ENCODE measurements at places on chromosomes 1 and 21.
A peak's percentile ranks its signal among the peaks of the same experiment; 100 is the strongest.

GRCh38 chr1:97488530-97488929, 432.3 kb downstream of the DPYD start:
- DNase-seq: no peak

DNA sequence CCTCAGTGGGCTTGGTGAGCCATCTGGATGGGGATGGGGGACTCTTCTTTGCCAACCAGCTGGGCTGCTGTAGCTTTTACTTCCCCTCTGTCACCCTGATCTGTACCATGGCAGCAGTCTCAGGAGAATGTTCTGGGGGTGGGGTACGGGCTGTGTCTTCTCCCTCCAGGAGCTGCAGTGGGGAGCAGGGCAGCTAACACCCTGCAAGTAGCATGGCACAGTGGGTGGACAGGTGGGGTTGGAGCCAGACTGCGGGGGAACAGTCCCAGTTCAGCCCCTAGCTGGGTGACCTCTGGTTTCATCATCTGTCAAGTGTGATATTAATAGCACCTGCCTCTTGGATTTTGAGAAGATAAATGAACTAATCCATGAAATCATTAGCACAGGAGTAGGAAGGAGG, 3.1 kb downstream of the NFASC start:
- no peak for DNase-seq

- DNase-seq: no peak
These were observed 333.6 kb downstream of the KCTD3 start for GRCh38 chr1:215900684-215901083.

DNA sequence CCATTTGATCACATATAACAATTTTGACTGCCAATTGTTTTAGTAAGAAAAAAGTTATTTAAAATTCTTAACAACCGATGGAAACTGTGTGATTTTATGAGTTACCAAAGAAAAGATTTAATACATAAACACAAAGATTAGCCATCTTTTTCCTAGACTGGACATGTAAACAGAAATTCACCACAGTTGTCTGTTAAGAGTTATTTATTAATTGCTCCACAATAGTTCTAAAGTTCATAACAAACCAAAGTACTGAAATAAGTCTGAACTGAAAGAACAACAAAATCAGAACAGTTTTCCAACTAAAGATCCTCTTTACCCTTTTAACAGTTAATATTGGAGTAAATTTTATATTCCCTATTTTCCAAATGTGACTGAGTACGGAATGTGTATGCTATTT, 8.6 kb downstream of the ZNF281 start:
- DNase-seq: no peak

- DNase-seq: no peak
These were observed 1355.7 kb downstream of the BRINP3 start for GRCh38 chr1:189121941-189122340.

GRCh38 chr1:24077278-24077978, 34.5 kb downstream of the MYOM3 start:
- no peak for DNase-seq

DNA sequence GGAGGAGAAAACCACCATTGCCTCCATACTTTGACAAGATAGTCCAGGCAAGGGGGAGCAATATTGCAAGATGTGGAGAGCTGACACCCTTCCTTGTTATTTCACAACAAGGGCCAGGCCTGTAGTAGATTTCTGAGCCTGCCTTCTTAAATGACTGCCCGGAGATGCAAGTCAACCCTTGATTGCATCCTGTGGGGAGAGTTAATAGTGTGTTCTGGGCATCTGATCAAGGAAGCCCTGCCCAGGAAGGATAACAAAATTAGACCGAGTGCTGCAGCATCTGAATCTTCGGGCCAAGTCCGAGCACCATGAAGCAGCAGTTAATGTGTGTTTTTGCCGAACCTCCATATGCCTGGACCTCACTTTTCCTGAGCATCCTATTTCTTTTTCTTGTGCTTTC, 382.3 kb downstream of the PRDM2 start:
- DNase-seq: no peak

GRCh38 chr1:222420633-222421032, 127.3 kb downstream of the HHIPL2 start:
- no peak for DNase-seq

- peak; percentile 9 for DNase-seq
These were observed 10.6 kb upstream of the COL6A1 start for GRCh38 chr21:45970674-45971615.

DNA sequence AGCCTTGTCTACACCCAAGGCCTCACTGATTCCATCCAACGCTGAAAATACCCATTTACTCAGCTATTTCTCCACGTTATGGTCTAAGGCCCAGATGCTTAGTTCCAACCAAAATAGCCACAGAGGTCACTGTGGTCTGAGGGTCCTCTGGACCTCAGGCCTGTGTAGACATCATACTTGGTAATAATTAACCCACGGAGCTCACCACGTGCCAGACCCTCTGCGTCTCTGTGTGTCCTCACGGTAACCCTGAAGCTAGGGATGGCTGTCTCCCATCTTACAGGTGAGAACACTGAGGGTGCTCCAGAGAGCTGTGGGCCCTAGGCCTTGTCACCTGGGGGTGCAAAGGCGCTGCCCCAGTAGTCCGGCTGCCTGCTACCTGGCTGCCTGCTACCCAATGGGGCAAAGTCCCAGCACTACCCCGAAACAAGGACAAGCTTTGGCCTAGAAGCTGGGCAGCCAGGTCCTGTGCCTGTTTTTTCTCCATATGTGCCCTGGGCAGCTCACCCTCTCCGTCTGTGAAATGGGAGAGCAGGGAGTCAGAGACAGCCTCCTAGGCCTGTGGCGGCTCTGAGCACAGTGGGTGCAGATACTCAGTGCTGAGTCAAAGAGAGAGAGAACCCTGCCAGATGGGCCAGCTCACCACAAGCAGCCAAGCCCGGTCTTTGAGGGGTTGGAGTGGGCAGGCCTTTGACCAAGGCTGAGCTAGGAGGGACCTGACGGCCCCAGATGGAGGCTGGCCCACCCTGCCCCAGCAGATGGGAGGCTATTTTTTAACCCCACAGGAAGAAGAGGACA, 17.0 kb upstream of the RUNX3 start:
- DNase-seq: no peak

DNA sequence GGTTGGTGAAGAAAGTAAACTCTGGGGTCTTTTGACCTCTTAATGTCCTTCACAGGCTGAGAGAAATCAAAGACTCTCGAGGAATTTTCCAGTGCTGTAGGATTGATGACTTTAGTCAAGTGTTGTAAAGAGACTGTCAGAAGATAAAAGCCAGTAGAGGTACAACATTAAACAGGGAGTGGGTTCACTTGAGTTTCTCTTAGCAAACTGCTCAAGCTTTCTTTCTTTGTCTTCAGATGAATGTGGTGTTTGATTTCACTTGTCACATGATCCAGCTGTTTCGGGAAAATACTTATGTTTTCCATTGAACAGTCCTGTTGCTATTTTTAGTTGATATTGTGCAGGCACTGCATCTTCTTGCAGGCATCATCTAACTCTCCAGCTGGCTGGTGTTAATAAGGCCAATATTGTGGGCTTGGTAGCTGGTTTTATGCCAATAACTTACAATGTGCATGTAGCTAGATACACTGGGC, 45.6 kb downstream of the XCL2 start:
- peak; percentile 4 for DNase-seq

DNA sequence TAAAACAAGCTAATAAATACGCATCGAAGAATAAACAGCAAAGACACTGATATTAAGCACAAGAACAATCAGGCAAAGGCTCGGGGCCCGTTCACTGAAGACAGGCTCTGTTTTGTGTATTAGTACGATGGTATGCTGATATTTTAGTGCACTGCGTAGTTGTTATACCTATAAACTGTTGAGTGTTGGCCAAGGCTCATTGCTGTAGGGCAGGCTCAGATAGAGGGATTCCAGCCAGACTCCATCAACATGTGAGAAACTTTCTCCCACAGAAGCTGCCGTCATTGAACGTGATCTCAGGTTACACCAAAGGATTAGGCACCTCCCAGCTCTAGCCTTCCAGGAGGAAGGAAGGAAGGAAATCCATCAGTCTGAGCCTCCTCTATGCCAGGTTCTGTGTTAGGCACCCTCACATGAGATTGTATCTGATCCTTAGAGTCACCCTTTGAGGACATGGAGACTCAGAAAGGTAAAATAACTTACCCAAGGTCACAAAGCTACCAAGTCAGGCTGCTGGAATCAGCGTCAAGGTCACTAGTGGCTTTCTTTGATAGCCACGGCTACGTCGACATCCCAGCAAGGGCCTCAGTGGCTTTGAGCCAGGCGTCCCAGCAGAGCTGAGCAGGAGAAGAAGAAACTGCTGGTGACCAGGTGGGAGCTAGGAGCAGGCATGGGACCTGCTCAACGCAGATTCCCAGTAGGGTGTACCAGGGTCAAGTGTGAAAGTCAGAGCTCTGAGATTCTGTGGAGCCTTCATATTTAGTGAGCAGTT, 14.8 kb downstream of the BCAR3 start:
- no peak for DNase-seq

DNA sequence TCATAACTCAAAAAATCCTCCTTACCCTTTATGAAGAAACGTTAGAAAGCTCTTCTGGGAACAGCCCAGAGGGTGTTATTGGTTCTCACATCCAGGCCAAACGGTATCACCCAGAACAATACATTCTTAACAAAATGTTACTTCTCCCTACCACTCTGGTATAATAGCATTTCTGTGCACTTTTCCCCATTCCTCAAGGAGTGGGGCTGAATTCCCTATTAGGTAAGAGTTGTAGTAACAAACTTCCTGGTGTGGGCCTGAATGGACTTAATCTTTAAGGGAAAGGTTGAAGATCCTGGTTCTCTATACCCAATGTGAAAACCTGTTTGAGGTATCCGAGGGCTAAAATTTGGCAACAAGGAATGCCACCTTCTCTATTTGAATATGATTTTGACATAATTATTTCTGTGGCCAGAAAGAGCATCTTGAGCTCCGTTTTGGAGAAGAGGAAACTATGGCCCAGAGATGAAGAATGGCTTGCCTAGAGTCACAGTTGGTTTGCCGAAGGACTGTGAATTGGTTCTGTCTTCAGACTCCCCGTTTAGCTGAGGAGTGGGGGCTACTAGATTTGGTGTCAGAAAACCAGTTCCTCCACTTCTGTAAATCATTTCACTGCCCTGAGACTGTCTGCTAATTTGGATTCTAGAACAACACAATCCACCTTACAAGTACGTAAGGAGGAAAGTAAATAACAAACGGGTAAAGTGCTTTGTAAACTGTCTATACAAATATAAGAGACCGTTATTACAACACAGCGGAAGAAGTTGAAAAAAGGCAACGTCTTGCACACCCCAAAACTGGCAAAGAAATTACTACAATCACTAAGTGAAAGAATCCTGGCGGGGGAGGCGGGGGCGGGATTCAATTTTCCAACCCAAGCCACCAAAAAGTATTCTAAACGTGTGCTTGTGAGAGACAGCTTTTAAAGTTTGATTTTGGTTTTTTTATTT, 2.3 kb downstream of the ANP32E start:
- peak; percentile 5 for DNase-seq

DNA sequence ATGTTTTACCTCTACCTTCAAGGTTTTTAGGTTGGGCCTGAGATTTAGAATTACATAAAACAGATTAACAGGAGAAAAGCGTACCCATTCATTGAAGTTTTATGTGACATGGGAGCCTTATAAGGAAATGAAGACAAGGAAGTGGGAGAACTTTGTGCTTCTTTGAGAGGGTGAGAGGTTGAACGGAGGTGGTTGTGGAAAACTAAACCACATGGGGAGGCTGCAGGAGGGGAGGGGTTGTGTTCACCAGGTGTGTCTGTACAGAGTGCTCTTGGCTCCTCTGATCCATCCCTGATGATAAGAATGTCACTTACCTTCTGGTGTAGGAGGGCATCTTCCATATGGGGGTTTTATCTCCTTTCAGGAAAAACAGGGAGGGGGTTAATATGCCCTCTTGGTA, 2.7 kb downstream of the SLX9 start:
- no peak for DNase-seq

- no peak for DNase-seq
These were observed 138.6 kb upstream of the JUN start for GRCh38 chr1:58922302-58923089.

- DNase-seq: no peak
These were observed 13.5 kb downstream of the MAP3K21 start for GRCh38 chr1:233340966-233341516.
